ENCODE measurements at places on chromosomes 3 and 15. TPM values are rescaled to one million over a fixed set of nuclear protein-coding genes. Genes with fewer than 3 reads are reported as not detected.
A peak's percentile ranks its signal among the peaks of the same experiment; 100 is the strongest.

GRCh38 chr3:63864008-63864964 lies 619 bp downstream of the ATXN7 start:
- peak; percentile 37 for DNase-seq

IL17RE gene
- total RNA-seq: 4.9 TPM

DNA sequence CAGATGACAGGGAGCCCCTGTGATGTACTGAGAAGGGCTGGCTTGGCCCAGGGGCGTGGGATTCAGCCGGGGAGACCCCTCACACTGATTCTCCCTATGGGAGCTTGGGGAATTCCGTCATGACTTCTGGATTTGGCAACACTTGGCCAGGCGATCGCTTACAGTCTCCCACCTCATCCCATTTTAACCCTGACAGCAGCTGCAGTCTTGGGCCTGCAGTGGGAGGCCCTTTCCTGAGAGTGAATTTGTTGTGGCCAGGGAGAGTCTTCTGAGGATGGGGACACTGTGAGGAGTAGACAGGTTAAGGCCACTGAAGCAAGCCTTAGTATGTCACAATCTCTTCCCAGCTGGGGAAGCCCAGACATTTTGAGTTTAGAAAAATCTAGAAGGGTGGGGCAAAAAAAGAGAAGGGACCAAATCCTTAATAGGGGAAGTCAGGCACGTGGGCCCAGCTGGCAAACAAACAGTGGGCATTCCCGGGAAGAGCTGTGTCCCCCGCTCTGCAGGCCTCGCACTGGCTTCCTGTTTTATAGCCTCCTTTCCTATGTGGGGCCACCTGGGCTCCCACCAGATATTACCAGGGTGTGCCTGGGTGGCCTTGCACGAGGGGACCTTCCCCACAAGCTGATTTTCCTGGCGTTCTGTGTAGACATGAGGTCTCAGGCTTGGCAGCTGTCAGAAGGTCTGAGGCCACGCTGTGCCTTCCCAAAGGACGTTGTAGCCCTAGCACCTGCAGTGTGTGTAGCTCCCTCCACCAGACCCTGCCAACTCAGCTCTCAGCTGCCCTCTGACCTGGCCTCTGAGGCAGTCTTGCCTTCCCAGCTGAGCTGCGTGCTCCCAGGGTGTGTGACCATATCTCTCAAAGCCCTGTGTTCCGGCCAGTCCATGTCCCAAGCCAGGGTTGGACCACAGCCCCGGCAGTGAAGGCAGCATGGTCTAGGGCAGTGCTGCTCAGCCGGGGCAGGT lies 64.5 kb downstream of the FEM1B start:
- DNase-seq: no peak

DNA sequence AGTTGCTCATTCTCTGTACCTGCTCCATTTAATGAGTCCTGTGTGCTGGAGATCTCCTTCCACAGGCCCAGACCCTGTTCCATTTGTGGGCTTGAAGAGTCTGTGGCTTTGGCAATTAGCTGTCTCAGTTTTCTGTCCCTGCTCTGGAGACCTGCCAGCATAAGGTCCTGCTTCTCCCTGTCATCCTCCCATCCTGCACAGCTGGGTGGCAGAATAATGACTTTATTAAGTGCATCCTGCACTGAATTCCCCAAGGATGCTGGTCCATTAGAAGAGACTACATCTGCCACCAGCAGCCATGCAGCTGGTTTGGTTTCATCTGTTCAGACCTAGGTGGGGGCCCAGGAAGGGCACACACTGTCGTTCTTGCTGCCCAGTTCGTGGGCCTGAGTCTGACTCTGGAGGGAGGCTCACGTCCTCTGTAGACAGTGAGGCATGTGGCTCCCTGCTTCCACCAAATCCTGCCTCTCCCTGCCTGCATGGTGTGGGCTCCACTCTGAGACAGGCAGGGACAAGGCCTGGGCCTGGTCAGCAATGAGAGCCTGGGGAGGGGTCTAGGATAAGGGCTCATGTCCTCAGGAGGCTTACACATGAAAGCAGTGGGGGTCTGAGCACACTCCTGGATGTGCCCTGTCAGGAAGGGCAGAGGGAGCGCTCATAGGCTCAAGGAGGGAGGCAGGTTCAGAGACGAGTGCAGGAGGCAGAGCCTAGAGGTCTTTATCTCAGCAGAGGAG lies 78.4 kb upstream of the PRR23E start:
- DNase-seq: no peak

NMD3 gene
- total RNA-seq: 48.3 TPM

DNA sequence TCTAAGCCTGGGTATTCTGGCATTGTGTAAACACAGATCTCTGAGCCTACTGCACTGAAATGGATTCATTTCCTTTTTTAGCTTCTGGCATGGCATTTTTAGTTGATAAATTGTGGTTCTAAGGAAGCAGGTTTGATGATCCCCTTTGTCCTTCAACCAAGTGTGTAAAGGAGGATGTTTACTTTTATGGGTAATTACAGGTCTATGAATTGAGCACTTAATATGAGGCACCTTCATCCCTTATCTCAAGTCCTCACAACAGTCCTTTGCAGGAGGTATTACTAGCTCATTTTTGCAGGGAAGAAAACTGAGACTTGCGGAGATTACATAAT lies 30.8 kb upstream of the ZBTB38 start:
- DNase-seq: no peak

DNA sequence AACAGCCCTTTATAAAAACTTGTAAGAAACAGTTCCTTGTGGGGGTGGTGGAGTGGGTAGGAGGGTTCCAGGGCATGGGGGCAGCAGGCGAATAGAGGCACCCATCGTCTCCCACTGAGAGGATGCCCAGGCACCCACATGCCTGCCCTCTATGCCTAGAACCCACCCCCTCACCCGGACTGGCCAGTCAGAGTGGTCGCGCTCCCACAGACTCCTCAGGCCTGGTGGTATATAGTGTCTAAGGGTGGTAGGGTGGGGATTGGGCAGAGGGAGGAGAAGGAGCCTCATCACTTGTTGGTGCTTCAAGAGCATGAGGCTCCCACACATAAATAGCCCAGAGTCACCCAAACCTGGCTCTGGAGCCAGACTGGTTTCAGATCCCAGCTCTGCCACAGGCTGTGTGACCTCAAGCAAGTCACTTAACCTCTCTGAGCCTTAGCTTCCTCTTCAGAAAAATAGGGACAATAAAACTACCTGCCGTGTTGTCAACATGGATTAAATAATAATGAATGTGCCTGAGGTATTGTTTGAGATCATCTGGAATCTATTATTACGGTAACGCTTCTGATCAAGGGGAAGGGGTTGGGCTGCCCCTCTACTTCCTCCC lies 262.1 kb downstream of the UACA start:
- no peak for DNase-seq

NPAP1 gene
- 0.65 TPM for total RNA-seq

GOLGA6L9 gene
- total RNA-seq: 13.3 TPM

ELL3 gene
- total RNA-seq: 2.1 TPM

- DNase-seq: no peak
Measured at GRCh38 chr3:125573216-125573615, 22.1 kb downstream of the OSBPL11 start.

GRCh38 chr3:11154036-11154952 lies at the start of gene HRH1:
TSS of gene HRH1 (plus strand) at chr3:11154493. CDS start at chr3:11259038, 104,545 bp downstream.
- DNase-seq: peak; percentile 12

GASK1A gene
- total RNA-seq: 2.3 TPM

AADACL2 gene
- not detected for total RNA-seq

DNA sequence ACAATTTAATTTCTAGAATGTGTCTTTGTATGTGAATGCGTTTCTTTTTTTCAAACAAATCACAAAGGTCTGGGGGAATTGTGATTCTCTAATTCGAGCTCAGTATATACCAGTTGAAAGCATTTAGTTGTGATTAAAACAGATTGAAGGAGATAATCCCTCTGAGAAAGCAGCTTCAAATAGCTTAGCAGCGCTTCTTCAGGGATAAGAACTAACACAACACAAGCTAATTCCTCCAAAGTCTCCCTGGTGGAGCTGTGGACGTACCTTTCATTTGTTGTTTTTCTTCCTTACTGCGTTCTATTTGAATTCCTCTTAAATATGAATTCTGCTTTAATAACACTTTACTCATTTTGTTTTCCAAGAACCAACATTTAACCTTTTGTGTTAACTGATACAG lies 286.7 kb downstream of the ROBO2 start:
- no peak for DNase-seq

GRCh38 chr3:34955680-34956079 lies 683.6 kb upstream of the ARPP21 start:
- DNase-seq: no peak

All from progenitor cell of endocrine pancreas (in vitro differentiated cells).